CD8-positive, alpha-beta T cell (primary cell): ENCODE measurements at places on chromosomes 7 and 10.
A peak's percentile ranks its signal among the peaks of the same experiment; 100 is the strongest.

- no peak for DNase-seq
Observed at GRCh38 chr10:71297343-71297742, 21.7 kb upstream of the SLC29A3 start.

GRCh38 chr7:46389146-46389545 is 468.1 kb upstream of the IGFBP3 start:
- no peak for DNase-seq

DNA sequence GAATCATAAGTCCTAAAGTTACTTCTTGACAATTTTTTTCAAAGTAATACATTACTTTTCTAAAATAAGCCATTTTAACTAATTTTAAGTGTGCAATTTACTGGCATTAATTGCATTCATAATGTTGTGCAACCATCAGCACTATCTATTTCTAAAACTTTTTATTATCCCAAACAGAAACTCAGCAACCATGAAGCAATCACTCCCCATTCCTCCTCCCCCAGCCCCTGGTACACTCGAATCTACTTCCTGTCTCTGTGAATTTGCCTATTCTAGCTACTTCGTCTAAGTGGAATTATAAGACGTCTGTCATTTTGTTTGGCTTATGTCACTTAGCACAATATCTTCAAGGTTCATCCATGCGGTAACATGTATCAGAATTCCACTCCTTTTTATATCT is 84.9 kb downstream of the MKX start:
- DNase-seq: no peak

GRCh38 chr7:112400141-112400540 is 50.1 kb upstream of the IFRD1 start:
- DNase-seq: no peak

- DNase-seq: no peak
Observed at GRCh38 chr10:130061760-130062159, 48.9 kb downstream of the C10orf143 start.

DNA sequence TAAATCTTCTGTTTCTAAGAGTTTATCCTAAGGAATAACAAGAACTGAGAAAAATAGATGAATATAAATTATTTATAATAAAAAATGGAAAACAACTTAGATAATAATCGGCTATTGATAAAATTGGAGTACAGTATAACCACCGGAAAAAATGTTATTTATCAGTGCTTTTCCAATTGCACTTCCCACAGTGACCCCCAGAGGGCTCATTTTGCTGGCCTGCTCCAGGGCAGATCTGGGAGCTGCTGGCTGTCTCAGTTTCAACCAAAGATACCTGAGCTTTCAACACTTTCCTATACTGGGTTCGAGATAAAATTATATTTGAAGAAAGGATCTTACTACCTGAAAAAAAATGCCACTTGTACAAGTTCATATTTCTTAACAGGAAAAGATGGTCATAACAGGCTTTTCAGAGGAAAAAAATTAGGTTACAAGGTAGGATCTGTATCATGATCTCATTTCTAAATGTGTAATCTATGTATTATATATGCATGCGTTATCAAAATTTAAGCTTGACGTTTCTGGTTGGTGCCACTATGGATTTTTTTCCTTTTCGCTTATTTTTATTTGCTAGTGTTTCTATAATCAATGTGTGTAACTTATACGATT is 165.7 kb downstream of the NPSR1 start:
- DNase-seq: peak; percentile 64

DNA sequence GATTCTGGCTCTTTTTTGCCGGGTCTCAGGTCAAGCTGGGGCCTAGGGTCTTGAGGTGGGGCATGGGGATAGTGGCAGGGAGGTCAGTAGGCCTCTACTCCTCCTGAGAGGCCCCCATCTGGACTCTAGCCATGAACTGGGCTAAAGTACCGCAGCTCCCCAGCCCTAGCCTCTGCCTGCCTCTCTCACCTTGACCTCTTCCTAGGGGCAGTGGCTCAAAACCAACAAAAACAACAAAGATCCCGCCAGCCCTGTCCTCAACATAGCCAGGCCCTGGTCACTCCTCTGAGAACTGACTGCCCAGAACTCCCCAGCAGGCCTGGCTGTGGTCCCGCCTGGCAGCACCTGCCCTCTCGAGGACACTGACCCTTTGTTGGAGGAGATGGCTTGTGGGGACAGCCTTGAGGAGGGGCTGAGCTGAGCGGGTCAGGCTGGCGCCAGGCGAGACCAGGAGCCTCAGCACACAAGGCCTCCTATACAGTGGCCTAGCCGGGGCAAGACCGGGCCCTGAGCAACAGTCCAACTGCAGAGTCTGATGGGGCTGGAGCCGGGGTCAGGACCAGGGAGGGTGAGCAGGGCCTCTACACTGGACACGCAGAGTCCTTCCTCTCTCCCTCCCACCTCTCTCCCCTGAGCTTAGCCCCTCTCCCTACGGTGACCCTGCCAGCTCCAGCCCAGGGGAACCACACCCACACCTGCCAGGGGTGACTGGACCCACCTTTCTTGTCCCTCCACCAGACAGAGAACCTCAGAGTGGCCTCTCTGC is 11.6 kb upstream of the PPIF start:
- no peak for DNase-seq

- no peak for DNase-seq
Observed at GRCh38 chr7:152351168-152351567, 84.6 kb downstream of the KMT2C start.

GRCh38 chr10:108362961-108363360 is 1198.5 kb upstream of the SORCS1 start:
- DNase-seq: no peak

DNA sequence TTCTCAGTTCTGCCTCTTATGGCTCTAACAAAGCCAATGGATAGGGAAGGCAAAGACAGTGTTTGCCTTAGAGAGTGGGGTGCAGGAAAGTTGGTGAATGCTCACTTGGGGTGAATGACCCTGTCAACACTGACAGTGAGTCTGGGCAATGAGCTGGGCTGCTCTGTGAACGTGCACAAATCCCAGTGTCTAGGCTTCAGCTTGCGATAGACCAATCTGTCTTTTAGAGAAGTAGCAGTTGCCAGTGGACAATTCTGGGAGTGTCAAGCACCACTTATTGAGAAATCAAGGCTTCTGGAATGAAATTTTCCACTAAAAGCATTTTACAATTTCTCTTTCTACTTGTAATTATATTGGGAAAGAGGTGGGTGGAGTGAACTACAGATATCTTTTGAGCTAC is 141.4 kb downstream of the HERPUD2 start:
- DNase-seq: no peak

- no peak for DNase-seq
Observed at GRCh38 chr10:71757399-71757922, 15.9 kb downstream of the VSIR start.

- no peak for DNase-seq
Observed at GRCh38 chr7:3246127-3246526, 54.9 kb upstream of the SDK1 start.

- DNase-seq: peak; percentile 42
Observed at GRCh38 chr10:110783509-110784107, 88.1 kb upstream of the PDCD4 start.

- DNase-seq: no peak
Observed at GRCh38 chr10:95350219-95350829, 59.5 kb upstream of the PDLIM1 start.

DNA sequence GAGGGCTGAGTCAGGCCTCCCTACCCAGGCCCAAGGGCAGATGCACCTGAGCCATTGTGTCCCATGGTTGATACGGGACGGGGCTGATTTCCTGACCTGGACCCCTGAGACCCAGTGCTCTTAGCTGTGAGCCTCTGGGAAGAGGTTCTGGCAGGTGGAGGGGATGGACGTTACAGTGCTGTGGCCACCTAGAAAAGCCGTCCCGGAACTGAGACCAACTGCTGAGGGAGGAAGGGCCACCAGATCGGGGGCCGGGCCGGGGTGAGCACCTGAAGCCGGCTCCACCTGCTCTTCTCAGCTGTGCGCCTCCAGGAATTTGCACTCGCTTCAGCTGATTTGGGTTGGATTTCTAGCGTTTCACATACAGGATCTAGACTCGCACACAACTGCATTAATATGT is 35.4 kb downstream of the CHST12 start:
- no peak for DNase-seq

GRCh38 chr7:151139791-151140190 is 27.7 kb downstream of the GBX1 start:
- DNase-seq: no peak
